ENCODE measurements at places on chromosomes 6 and 20. TPM values are rescaled to one million over a fixed set of nuclear protein-coding genes. Genes with fewer than 3 reads are reported as not detected.

GRCh38 chr20:46803123-46804020, 91.3 kb upstream of the EYA2 start:
- H3K4me3 ChIP-seq = no peak overlapping the region
- H3K27ac ChIP-seq = no peak overlapping the region
- H3K4me1 ChIP-seq = no peaks in the 10 kb centered on the region
- DNase-seq = no peak
- H3K36me3 ChIP-seq = no peaks in the 10 kb centered on the region
- H3K27me3 ChIP-seq = peaks cover 4% of the 10 kb centered on the region

DNA sequence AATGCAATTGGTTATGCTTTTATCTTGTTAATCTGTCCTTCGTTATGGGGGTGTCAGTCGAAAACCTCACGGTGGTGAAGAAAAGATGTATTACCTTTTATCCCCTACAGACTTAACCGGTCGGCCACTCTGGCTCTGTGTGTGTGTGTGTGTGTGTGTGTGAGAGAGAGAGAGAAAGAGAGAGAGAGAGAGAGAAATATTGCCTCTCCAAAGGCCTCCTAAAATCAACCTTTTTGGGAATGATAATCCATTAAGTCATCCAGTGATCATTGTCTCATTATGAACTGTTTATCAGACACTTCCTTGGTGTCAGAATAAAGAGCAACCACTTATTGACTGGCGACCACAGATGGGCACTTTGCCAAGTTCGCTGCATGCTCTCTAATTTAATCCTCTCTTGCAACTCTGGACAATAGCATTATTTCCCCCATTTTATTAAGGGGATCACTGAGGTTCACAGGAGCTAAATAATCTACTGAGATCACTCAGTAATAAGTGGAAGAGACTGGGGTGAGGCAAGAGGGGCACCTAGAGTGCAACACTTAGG, 30.7 kb downstream of the SLC35D3 start:
- H3K4me1 ChIP-seq = no peaks in the 10 kb centered on the region
- H3K4me3 ChIP-seq = no peak overlapping the region
- DNase-seq = no peak
- no peaks in the 10 kb centered on the region for H3K36me3 ChIP-seq

DNA sequence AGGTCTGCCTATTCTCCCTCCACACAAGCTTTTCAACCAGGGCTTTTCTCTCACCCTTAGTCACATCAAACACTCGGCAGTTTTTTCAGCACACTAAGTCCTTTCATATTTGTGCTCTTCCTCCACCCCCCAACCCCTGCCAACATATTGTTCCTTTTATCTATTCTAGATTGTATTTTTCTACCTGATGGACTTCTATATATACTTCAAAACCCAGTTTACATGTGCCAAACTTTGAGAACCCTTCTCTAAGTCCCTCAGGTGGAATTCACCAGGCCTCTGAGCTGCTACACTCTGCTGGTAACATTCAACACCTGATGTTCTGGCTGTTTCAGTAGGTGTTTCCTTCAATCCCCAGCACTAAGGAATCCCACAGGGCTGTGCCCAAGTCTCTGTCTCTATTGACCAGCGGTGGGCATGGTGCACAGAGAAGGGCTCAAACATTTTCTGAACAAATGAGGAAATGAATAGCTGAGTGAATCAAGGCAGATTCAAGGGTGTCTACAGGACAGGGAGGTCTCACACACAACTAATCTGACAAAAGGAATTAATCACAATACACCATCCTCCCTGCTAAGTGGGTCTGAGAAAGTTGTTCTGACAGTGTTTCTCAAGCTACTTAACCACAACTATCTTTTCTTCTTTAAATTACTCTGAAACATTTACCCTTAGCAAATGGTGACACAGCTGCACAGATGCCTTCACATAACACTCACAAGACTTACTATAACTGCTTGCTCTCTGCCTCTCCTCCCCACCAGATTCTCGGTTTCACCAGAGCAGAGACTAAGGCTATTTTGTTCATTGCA, 166.5 kb downstream of the TSHZ2 start:
- no peaks in the 10 kb centered on the region for H3K36me3 ChIP-seq
- no peak overlapping the region for H3K27ac ChIP-seq
- H3K4me3 ChIP-seq = no peak overlapping the region
- DNase-seq = no peak
- H3K27me3 ChIP-seq = no peaks in the 10 kb centered on the region

DNA sequence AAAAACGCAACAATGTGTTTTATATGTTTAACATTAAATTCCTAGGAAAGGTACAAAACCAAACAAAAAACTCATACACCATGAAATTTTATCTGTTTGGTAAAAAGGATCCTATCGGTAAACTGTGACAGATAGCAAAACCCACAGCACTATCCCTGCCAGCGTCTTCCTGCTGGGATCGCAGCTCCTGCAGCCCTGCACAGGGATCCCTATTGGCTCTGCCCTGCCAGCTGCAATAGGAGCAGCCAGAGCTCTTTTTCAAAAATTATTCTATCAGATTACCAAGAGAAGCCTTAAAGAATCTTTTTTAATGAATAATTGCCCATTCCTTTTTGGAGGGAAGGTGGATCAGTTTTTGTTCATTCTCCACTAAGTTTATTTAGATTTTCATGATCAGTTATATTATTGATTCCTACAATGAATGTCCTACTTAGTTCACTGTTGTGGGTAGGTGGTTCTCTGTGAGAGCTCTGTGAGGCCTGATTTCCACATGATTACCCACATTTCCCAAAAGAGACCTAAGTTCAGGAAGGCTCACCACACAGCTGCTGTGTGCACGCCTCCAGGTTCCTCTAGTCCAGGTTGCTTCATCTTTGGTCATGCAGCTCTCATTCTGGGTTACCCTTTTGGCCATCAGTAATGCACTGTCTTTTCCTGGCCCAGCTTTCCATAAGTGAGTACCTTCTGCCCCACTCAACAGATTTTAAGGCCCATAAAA, 293.8 kb downstream of the FRK start:
- H3K27ac ChIP-seq = no peak overlapping the region
- DNase-seq = no peak
- H3K4me3 ChIP-seq = no peak overlapping the region
- H3K36me3 ChIP-seq = no peaks in the 10 kb centered on the region

GRCh38 chr6:92945799-92946198, 473.6 kb downstream of the EPHA7 start:
- H3K4me3 ChIP-seq = no peak overlapping the region
- no peak for DNase-seq
- no peaks in the 10 kb centered on the region for H3K27me3 ChIP-seq
- no peak overlapping the region for H3K27ac ChIP-seq
- no peaks in the 10 kb centered on the region for H3K36me3 ChIP-seq
- no peaks in the 10 kb centered on the region for H3K4me1 ChIP-seq

- H3K4me3 ChIP-seq = no peak overlapping the region
- no peaks in the 10 kb centered on the region for H3K27me3 ChIP-seq
- H3K36me3 ChIP-seq = no peaks in the 10 kb centered on the region
- no peak overlapping the region for H3K27ac ChIP-seq
- no peak for DNase-seq
These were observed 106.5 kb downstream of the THEMIS start for GRCh38 chr6:127794405-127794804.

TMEM170B gene
- total RNA-seq = 12.4 TPM

POFUT1 gene
- total RNA-seq = 26.1 TPM

NHSL1 gene
- 63.7 TPM for total RNA-seq
